Stomach (tissue), 19 donors: ENCODE measurements at places on chromosomes 3 and 15. TPM values are rescaled to one million over a fixed set of nuclear protein-coding genes. Genes with fewer than 3 reads are reported as not detected.

Gene IMPG2
- 0.73 TPM for total RNA-seq

Gene TRMT10C
- total RNA-seq = 1.8 TPM

Gene C15orf62
- 39.3 TPM for total RNA-seq

Gene ISLR
- 8.4 TPM for total RNA-seq
